Testis (tissue), 5 donors: ENCODE measurements at places on chromosomes 3 and 15.

- H3K27ac ChIP-seq, result no peak overlapping the region
- no peaks in the 10 kb centered on the region for H3K36me3 ChIP-seq
- no peaks in the 10 kb centered on the region for H3K27me3 ChIP-seq
- H3K4me1 ChIP-seq, result no peaks in the 10 kb centered on the region
These were observed 90.0 kb downstream of the MSL2 start for GRCh38 chr3:136106101-136106500.

- no peak overlapping the region for H3K27ac ChIP-seq
- no peaks in the 10 kb centered on the region for H3K4me1 ChIP-seq
- H3K4me3 ChIP-seq, result no peak overlapping the region
- no peaks in the 10 kb centered on the region for H3K36me3 ChIP-seq
- no peaks in the 10 kb centered on the region for H3K27me3 ChIP-seq
These were observed 57.6 kb upstream of the LIPC start for GRCh38 chr15:58374147-58374546.

DNA sequence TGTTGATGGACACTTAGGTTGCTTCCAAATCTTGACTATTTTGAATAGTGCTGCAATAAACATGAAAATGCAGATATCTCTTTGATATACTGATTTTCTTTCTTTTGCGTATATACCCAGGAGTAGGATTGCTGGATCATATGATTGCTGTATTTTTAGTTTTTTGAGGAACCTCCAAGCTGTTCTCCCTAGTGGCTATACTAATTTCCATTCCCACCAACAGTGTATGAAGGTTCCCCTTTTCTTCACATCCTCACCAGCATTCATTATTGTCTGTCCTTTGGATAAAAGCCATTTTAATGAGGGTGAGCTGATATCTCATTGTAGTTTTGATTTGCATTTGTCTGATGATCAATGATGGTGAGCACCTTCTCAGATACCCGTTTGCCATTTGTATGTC, 12.5 kb downstream of the PATL2 start:
- H3K27me3 ChIP-seq, result no peaks in the 10 kb centered on the region
- H3K4me3 ChIP-seq, result no peak overlapping the region
- no peaks in the 10 kb centered on the region for H3K36me3 ChIP-seq
- no peak for DNase-seq

DNA sequence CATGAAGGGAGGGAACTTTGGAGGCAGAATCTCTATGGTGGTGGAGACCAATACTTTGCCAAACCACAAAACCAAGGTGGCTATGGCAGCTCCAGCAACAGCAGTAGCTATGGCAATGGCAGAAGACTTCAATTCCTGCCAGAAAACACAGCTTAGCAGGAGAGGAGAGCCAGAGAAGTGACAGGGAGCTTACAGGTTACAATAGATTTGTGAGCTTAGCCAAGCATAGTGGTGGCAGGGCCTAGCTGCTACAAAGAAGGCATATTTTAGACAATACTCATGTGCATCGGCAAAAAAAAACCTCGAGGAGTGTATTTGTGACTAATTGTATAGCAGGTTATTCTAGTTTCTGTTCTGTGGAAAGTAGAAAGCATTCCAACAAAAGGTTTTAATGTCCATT, 6.4 kb upstream of the CSTA start:
- H3K4me1 ChIP-seq, result no peaks in the 10 kb centered on the region
- H3K27me3 ChIP-seq, result no peaks in the 10 kb centered on the region
- DNase-seq, result no peak
- no peak overlapping the region for H3K4me3 ChIP-seq

GRCh38 chr3:160154033-160154432, 71.2 kb upstream of the C3orf80 start:
- H3K4me3 ChIP-seq, result no peak overlapping the region
- DNase-seq, result no peak
- no peak overlapping the region for H3K27ac ChIP-seq
- no peaks in the 10 kb centered on the region for H3K4me1 ChIP-seq
- no peaks in the 10 kb centered on the region for H3K27me3 ChIP-seq
- no peaks in the 10 kb centered on the region for H3K36me3 ChIP-seq

- H3K4me3 ChIP-seq, result no peak overlapping the region
- no peak for DNase-seq
- H3K4me1 ChIP-seq, result no peaks in the 10 kb centered on the region
- no peaks in the 10 kb centered on the region for H3K27me3 ChIP-seq
- no peaks in the 10 kb centered on the region for H3K36me3 ChIP-seq
- H3K27ac ChIP-seq, result no peak overlapping the region
These were observed 43.2 kb downstream of the HRH1 start for GRCh38 chr3:11197484-11197883.

GRCh38 chr15:79501086-79501485, 69.0 kb downstream of the MINAR1 start:
- DNase-seq, result no peak
- H3K36me3 ChIP-seq, result no peaks in the 10 kb centered on the region
- no peak overlapping the region for H3K4me3 ChIP-seq
- no peaks in the 10 kb centered on the region for H3K27me3 ChIP-seq
- H3K27ac ChIP-seq, result no peak overlapping the region
- H3K4me1 ChIP-seq, result no peaks in the 10 kb centered on the region

- no peak overlapping the region for H3K4me3 ChIP-seq
- no peaks in the 10 kb centered on the region for H3K27me3 ChIP-seq
- DNase-seq, result no peak
- no peak overlapping the region for H3K27ac ChIP-seq
- H3K4me1 ChIP-seq, result no peaks in the 10 kb centered on the region
- H3K36me3 ChIP-seq, result no peaks in the 10 kb centered on the region
These were observed 485.4 kb upstream of the TPRG1 start for GRCh38 chr3:188686324-188686723.

- H3K4me3 ChIP-seq, result peak within 1 kb of the TSS; percentile 60
- H3K27ac ChIP-seq, result peak within 1 kb of the TSS; percentile 53
- DNase-seq, result no peak
- no peaks in the 10 kb centered on the region for H3K27me3 ChIP-seq
These were observed at the start of gene PPM1M for GRCh38 chr3:52245322-52246263. Gene PPM1M, plus strand, starts transcription at chr3:52245759. Its CDS starts 66 bp downstream, at chr3:52245825.

DNA sequence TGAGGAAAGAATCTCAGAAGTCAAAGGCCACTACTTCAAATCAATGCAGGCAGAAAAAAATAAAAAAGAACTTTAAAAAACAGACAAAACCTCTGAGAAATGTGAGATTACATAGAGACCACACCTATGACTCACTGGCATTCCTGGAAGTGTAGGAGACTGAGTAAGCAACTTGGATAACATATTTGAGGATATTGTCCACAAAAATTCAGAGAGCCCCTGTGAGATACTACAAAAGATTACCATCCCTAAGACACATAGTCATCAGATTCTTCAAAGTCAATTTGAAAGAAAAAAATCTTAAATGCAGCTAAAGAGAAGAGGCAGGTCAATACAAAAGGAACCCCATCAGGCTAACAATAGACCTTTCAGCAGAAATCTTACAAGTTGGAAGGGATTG, 887.3 kb downstream of the NTRK3 start:
- H3K4me3 ChIP-seq, result no peak overlapping the region
- no peak for DNase-seq
- H3K4me1 ChIP-seq, result no peaks in the 10 kb centered on the region
- no peaks in the 10 kb centered on the region for H3K36me3 ChIP-seq
- H3K27ac ChIP-seq, result no peak overlapping the region

DNA sequence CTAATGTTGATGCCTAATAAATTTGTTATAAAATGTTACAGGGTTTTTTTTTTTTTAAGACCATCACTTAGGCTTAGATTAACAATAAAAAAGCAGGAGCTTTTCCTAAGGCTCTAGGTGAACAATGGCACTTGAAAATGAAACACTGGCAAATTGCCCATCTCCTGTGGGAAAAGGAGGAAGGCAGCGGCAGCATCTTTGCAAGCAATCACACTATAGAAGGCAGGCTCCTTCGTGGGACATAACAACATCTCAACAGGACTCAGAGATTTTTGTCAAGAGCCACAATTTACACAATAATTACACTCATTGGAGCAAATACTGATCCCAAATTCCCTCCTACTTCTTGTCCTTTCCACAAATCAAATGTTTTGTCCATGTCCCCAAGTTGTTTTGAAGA, 646.7 kb downstream of the ROBO2 start:
- H3K27me3 ChIP-seq, result no peaks in the 10 kb centered on the region

DNA sequence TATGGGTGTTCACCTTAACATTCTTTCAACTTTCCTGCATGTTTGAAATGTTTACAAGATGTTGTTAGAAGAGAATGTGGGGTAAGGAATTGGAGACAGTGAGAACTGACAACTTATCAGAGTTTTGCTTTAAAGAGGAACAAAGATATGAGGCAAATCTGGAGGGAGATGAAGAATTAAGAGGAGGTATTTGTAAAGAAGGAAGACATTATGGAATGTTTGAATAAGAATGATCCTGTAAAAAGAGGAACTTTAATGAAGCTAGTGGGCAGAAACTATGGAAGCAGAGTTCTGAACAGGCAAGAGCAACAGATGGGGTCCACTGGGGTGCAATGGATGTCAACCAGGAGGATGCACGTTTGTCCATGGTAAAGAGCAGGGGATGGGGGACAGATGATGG, 27.7 kb downstream of the PLD1 start:
- no peak for DNase-seq
- H3K27ac ChIP-seq, result no peak overlapping the region
- H3K4me1 ChIP-seq, result no peaks in the 10 kb centered on the region
- no peaks in the 10 kb centered on the region for H3K27me3 ChIP-seq
- no peak overlapping the region for H3K4me3 ChIP-seq

DNA sequence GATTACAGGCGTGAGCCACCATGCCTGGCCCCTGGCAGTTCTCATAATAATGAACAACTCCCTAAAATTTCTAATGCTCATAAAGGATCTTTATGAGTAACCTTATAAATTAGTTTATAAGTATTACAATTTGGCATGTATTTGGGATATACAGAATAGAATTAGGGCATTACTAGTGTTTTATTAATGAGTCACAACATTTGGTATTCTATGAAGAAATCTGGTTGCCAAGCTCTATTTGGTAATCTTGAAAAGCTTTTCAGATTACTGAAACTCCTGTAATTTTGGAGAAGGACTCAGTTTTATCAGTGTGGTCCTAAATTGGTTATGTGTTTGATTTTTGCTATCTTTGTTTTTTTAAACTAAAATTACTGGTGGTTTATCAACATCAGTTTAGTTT, 45.8 kb downstream of the TM6SF1 start:
- DNase-seq, result no peak
- H3K27ac ChIP-seq, result peak overlapping the region; percentile 69
- H3K36me3 ChIP-seq, result no peaks in the 10 kb centered on the region
- H3K27me3 ChIP-seq, result no peaks in the 10 kb centered on the region
- H3K4me3 ChIP-seq, result no peak overlapping the region
- peaks cover 3% of the 10 kb centered on the region for H3K4me1 ChIP-seq
